HFFc6 (cell line): ENCODE measurements at places on chromosomes 7 and 10. TPM values are rescaled to one million over a fixed set of nuclear protein-coding genes. Genes with fewer than 3 reads are reported as not detected.

NKX6-2 gene
- not detected in 3 replicates for total RNA-seq

AKR1C4 gene
- not detected in 3 replicates for total RNA-seq

GRCh38 chr7:94206295-94206694, 188.4 kb upstream of the COL1A2 start:
- DNase-seq: no peak
- H3K36me3 ChIP-seq: no peaks in the 10 kb centered on the region
- no peaks in the 10 kb centered on the region for H3K27me3 ChIP-seq

- H3K36me3 ChIP-seq: peaks cover 14% of the 10 kb centered on the region
- no peak overlapping the region for H3K27ac ChIP-seq
Measured at GRCh38 chr10:122234416-122234815, 36.7 kb upstream of the BTBD16 start.

DNA sequence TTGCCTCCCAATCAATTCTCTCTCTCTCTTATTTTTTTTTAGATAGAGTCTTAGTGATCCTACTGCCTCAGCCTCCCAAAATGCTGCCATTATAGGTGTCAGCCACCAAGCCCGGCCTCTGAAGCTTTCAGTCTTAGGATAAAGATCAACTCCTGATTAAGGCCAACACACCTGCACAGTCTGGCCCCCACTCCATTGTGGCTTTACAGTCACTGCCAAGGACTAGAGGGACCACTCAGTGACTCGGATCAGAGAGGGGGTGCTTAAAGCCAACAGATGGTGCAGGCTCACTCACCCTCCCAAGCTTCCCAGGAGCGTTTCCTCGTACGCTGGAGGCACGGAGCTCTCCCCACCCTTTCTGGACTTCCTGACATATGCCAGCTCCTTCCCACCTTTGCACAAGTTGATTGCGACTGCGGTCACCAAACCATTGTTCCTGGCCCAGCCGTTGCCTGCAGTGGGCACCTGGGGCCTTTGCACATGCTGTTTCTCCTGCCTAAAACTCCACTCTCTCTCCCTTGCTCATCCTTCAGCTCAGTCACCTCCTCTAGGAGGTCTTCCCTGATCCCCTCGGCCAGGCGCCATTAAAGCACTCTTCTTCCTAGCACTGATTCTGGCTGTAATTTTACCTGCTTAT, 1.7 kb upstream of the CDH23 start:
- H3K27ac ChIP-seq: no peak overlapping the region
- H3K27me3 ChIP-seq: peaks cover 69% of the 10 kb centered on the region
- no peak overlapping the region for H3K4me3 ChIP-seq
- no peaks in the 10 kb centered on the region for H3K4me1 ChIP-seq
- no peak for DNase-seq

GRCh38 chr7:150755473-150756099, 18.4 kb downstream of the GIMAP5 start:
- H3K27me3 ChIP-seq: no peaks in the 10 kb centered on the region
- H3K36me3 ChIP-seq: no peaks in the 10 kb centered on the region; the same call in 1 of the 2 replicates
- H3K27ac ChIP-seq: no peak overlapping the region
- no peaks in the 10 kb centered on the region for H3K4me1 ChIP-seq
